ENCODE measurements at places on chromosomes 1 and 21.
A peak's percentile ranks its signal among the peaks of the same experiment; 100 is the strongest.

GRCh38 chr1:161216945-161217712 is 2.0 kb downstream of the FCER1G start:
- DNase-seq, result no peak

DNA sequence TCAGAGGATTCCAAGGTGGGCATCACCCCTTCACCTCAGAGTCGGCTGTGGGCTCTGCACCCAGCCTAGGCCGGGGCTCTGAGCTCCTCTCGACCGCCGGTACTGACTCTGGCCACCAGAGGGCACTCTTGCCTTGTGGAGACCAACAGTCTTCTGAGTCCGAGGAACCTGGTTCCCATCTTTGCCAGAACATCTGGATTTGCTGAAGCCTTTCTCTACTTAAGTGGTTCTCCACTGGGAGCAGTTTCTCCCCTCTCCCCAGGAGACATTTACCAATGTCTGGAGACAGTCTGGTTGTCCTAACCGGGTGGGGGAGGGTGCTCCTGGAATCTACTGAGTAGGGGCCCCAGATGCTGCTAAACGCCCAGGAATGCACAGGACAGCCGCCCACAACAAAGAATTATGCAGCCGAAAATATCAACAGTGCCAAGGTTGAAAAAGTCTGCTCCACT is 9.4 kb downstream of the ETV3L start:
- DNase-seq, result peak; percentile 45

DNA sequence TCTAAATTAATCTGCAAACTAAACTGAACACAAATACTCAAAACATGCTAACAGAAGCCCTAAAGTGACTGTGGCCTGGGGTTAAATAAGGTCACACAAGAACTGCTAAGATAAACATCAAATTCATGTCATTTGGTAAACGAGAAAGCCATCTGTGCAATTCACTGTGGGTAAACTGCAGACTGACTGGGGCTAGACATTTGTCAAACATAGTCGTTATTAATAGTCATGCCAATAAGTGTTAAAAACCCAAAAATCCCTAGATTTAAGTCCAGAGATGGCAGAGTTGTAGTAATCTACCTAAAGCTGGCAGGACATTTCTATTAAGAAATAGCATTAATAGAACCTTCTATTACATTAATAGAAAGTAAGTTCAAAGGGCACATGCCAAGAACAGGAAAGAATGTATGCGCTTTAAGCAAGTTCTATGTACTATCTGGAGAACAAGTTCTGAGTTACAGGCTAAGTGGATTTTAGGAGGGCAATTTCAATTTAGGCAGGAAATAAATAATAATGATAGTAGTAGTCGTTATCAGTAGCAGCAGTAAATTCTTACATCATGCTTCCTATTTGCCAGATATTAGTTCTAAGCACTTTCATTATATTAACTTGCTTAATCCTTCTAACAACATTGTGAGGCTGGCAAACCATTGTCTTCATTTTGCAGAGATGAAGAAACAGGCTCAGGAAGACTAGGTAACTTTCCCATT is 8.6 kb downstream of the EDEM3 start:
- DNase-seq, result no peak

DNA sequence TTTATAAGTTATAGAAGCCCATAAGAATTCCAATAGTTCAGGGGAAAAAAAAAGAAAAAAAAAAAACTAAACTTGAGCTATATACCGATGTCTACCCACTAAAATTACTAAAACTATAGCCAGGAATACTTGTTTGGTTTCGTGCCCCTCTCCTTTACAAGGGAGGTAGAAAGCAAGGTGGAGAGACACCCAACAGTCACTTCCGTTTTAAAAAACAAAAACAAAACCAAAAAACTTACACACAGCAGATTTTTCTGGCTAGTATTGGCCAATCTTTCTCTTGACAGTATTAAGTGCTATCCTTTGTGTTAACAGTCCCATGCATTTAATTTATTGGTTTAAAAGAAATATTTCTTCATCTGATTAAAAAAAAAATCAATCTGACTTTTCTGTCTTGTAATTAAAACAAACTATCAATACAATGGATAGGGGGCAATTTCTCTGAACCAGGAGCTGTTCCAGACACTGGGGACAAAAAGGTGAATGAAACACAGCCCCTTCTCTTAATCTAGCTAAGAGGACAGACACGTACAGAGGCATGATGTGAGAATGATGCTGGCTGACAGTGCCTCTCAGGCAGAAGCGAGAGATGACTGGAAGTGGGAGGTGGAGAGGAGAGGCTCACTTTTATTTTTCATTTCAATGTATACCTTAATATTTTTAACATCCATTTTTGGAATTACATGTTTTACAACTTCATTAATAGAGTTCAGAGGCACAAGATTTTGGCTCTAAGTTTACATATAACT is 214.8 kb downstream of the RERE start:
- no peak for DNase-seq

GRCh38 chr1:102466487-102466886 is 469.8 kb upstream of the OLFM3 start:
- DNase-seq, result no peak

DNA sequence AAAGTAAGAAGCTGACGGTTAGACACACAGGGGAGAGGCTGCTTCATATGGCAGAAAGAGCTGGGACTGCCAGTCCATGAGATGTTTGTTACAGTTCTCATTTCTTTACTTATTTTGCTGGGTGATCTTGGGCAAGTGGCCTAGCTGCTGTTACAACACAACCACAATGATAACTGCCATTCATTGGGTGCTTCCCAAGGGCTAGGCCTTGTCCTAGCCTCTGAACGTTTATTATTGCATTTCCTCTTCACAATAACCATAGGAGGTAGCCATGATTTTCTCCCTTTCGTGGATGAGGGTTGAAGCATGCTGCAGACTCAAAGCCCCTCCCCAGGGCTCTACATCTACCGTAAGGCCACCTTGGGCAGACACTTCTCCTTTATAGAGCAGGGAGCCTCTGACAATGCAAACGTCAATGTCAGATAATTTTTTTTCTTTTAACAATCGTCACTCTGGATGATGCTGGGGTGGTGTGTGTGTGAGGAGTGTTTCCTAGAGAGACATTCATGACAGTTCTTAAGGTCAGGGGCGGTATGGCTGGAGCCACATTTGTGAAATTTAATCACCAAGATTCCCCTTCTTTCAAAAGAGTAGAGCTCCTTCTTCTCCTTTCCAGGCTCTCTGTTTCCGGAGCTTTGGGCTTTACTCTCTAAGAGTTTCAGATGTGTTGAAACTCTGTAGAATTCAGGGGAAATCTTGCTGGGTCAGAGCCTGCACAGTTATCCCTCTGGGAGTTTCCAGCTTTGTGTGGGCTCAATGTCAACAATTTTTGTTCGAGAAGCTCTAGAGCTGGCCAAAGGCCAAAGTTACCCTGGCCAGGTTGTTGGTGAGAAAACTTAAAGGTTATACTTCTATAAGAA is 138.5 kb upstream of the SGIP1 start:
- DNase-seq, result no peak

- DNase-seq, result no peak
These were observed 2.4 kb downstream of the ID3 start for GRCh38 chr1:23556635-23557470.

DNA sequence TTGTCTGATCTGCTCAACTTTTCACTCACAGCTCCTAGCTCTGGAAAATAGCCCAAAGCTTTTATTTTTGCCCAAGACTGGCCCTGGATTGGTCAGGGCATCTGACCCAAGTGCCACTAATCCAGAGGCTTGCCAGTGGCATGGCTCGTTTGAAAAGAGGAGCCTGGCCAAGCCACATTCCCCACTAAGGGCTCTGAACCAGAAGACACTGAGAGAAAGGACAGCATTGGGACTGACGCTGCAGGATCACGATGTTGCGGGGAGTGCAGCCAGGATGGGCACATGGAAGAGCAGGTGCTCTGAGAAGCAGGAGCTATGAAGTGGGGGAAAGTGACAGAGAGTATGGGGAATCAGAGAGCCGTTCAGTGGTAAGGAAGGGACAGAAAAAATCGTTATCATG is 44.9 kb upstream of the TSPAN2 start:
- DNase-seq, result no peak

GRCh38 chr1:68916221-68916902 is 419.5 kb upstream of the DEPDC1 start:
- no peak for DNase-seq

DNA sequence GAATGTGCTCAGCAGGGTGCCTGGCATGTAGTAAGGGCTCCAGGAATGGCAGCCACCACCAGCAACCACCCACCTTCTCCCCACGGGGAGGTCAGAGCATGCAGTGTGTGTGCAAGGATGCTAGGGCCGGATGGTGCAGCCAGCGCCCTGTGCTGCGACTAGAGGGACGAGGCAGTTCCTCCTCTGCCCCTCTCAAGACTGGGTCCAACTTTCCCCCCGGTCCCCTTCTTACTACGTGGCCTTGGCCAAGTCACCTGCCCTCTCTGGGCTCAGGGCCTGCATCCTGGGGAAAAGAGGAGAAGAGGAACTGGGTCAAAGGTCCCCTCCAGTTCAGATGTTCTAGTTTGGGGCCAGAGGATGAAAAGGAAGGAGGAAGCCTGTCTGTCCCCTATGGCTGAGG is 71.6 kb upstream of the TARDBP start:
- no peak for DNase-seq

GRCh38 chr1:172561252-172561651 is 28.3 kb downstream of the SUCO start:
- DNase-seq, result no peak

GRCh38 chr1:53659436-53659835 is 79.5 kb downstream of the GLIS1 start:
- no peak for DNase-seq

- no peak for DNase-seq
These were observed 54.9 kb downstream of the LRRC40 start for GRCh38 chr1:70150444-70150843.

DNA sequence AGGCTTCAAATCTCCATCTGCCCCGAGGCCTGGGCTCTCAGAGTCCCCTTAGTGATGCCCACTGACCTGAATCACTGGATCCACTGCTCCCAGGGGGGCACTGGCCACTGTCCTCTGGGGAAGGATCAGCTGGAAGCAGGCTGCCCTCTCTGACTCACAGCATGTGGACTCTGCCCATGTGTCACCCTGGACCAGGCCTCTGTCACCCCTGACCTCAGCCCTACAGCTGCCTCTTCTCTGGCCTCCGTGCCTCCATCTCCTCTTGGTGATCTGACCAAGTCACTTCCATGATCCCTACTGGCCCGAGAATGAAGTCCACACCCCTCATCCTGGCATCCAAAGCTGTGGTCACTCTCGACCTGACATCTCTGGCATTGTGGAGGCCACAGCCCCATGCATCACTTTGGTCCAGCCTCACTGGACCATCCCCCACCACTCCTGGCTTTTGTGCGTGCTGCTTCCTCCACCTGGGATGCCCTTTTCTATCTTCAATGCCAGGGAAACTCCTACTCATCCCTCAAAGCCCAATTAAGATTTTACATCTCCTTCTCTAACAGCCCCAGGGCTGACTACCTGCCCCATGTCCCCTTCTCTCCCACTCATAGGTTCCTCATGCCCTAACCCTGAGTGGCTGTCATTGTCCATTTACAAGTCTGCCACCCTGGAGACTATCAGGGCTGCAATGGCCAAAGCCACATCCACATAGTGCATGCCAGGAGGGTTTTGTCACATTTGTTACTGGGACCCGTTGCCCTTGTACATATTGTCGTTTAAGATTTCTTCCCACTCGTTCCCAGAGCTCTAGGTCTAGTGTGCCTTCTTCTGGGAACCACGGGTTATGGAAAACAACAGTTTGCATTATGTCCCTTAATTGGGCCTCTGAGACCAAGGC is 685.0 kb downstream of the MATN1 start:
- DNase-seq, result no peak

- DNase-seq, result no peak
These were observed 6.5 kb downstream of the SDF4 start for GRCh38 chr1:1225238-1225845.

DNA sequence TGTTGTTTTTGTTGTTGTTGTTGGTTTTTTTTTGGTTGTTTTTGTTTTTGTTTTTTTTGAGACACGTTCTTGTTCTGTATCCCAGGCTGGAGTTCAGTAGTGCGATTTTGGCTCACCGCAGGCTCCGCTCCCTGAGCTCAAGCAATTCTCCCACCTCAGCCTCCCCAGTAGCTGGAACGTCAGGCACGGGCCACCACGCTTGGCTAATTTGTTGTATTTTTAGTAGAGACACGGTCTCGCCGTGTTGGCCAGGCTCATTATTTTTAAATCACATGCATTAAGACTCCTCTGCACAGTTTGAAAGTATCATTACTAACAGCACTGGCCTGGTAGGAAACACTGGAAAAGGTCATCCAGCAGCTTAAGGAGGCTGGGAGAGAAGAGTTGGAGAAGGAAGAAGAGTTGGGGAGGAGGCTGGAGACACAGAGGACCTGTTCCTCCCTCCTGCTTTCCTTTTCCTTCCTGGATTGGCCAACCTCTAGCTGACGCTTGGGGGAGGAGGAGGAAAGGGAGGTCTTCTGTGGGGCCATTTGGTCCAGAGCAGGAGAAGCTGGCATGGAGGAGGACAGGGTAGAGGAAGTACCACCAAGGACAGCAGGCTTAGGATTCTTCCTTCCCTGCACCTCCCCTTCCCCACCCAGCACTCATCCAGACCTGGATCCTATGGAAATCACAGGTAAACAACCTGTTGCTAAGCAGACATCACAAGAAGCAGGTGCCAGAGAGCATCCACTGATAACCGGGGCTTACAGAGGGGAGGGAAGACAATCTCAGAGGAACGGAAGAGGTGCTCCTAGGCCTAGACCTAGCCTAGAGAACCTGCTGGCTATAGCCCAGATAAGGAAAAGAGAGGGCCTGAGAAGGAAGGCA is 71.9 kb upstream of the GOLT1A start:
- DNase-seq, result no peak

GRCh38 chr1:86914998-86915736 is 732 bp downstream of the HS2ST1 start:
- DNase-seq, result peak; percentile 47

- DNase-seq, result no peak
These were observed 11.3 kb upstream of the PDZK1IP1 start for GRCh38 chr1:47201179-47201578.

GRCh38 chr1:40754201-40754600 is 29.4 kb upstream of the KCNQ4 start:
- no peak for DNase-seq

DNA sequence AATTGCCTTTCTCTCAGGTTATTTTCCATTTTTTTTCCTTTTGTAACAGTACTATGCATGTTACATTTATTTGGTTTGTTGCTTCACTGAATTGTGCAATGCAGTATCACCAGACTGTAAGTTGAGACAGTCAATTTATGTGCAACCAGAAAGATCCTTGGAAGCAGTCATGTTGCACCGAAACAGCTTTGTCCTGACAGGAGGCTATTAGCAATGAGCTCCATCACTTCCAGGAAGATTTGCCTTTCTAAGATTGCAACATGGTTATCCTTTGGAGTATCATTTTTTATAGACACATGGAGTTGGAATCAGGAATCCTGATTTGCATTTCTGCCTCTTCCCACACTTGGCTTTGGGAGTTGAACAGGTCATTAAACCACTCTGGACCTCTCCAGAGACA is 84.5 kb upstream of the ST6GALNAC5 start:
- no peak for DNase-seq

DNA sequence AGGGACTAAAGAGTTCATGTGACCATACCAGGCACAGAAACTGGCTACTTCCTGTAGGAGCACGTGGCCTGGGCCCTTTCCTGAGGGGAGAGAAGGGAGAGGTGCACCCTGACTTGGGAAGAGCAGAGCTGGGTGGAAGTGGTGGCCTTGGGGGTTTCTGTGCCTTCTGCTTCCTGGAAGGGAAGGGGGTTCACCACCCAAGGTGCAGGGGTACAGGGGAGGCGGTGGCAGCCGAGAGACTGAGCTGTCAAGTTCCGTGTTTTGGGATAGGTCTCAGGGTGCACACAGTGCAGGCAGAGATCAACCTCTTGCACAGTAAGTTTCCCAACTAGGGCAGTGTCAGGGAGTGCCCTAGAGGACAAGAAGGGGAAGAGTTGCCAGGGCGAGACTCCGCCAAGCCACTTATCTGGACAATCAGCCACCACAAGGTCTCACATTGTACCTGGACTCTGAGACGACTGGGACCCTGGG is 10.1 kb downstream of the HECTD3 start:
- no peak for DNase-seq
